ENCODE measurements at places on chromosomes 6 and 20.

DNA sequence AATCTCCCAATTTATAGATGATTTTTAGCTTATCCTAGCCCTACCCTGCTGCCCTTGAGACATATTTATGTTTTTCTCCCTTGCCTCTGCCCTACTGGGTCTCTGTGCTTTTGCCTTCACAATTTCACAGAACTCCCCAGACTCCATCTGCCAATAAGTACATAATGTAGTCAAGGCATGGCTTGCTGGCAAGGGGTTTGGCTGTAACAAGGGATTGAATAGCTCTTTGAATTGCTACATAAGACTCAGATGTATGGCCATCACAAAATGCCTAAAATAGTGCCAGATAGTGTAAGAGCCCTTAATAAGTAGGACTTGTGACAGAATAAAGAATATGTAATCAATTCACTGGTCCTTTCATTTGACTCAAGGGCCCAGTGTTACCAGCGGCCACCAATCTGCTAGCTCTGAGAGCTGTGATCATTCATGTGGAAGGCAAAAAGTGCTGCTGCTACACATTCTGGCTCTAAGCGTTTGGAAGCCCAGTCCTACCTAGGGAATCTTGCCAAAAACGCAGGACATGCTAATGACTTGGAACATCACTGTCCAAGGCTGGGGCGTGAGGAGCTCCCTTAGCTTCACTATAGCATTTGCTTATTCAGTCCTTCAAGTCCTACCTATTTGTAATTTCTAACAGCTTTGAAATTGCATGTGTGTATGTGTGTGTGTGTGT lies 20.5 kb downstream of the CLVS2 start:
- DNase-seq, result no peak

DNA sequence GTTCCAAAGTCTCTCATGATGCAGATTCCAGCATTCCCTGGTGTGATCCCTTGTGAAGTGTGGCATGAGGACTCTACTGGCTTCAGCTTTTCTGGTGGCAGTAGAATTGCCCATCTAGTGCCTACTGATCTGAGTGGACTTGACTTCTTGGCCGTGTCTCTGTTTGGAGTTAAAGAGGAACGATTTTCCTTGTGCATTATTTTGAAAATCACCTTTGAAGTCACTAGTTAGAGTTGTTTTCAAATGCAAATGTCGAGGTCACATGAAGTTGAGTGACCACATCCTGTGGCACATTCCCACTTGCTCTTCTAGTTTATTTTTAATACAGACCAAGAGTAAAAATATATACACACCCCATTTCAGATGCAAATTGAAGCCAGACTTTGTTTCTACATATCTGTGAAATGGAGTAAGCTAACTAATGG lies 270.7 kb upstream of the TAB2 start:
- DNase-seq, result no peak

GRCh38 chr6:27651371-27651732 lies 178.4 kb upstream of the ZNF184 start:
- no peak for DNase-seq

DNA sequence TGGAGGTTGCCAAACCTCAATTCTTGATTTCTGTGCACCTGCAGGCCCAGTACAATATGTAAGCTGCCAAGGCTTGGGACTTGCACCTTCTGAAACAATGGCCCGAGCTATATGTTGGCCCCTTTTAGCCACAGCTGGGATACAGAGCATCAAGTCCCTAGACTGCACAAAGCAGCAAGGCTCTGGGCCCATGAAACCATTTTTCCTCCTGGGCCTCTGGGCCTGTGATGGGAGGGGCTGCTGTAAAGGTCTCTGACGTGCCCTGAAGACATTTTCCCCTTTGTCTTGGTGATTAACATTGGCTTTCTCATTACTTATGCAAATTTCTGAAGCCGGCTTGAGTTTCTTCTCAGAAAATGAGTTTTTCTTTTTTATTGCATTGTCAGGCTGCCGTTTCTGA lies 40.5 kb upstream of the SLC35F1 start:
- DNase-seq, result no peak

DNA sequence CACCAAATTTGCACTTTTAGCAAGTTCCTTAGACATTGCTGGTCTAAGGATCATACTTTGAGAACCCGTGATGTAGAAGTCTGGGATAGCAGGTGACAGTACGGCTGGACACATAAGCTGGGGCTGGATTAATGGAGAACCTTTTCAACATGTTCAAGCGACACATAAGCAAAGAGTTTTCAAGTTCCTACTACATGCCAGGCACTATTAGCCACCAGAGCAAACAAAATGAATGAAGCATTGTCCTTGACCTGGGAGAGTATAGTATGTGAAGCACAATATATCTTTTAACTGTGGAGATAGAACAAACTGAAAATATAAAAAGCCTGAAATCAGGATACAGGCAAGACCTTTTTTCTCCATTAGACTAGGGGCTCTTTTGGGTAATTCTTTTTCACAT lies 102.9 kb downstream of the ADGRG6 start:
- no peak for DNase-seq

- no peak for DNase-seq
These were observed 32.3 kb downstream of the TULP4 start for GRCh38 chr6:158344534-158344933.

GRCh38 chr20:38002422-38002821 lies 30.8 kb downstream of the TTI1 start:
- no peak for DNase-seq

- no peak for DNase-seq
These were observed 129.2 kb upstream of the ECI2 start for GRCh38 chr6:4264601-4265000.

GRCh38 chr6:82227770-82228169 lies 19.8 kb downstream of the IBTK start:
- DNase-seq, result no peak

Data from stimulated activated CD4-positive, alpha-beta T cell treated with anti-CD3 and anti-CD28 coated beads, Interleukin-2, amount 100 ng/mL, for 24 hours (primary cell).